ENCODE measurements at places on chromosomes 4 and X.

GRCh38 chr4:138114434-138114833, 127.7 kb downstream of the SLC7A11 start:
- no peak for DNase-seq

- DNase-seq = no peak
These were observed 38.4 kb upstream of the ARHGEF6 start for GRCh38 chrX:136819031-136819703.

DNA sequence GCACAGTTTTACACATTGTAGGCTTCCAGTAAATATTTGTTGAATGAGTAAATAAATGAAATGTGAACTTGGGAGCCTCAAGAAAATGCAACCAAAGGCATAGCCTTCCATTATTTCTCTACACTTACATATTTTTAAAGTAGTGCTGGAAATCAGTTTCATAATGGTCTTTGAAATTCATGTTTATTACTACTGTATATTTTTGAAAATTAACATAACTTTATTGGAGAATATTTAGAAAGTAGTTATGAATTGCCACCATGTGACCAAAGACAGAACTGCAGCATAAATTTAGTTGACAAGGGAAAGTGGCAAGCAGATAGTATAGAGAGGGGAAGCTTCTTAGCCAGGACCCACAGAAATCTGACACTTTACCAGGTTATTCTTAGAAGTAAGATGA, 6.4 kb downstream of the TCEAL8 start:
- DNase-seq = no peak

- no peak for DNase-seq
These were observed 9.6 kb downstream of the CA5B start for GRCh38 chrX:15747626-15748173.

- DNase-seq = no peak
These were observed 58.7 kb upstream of the DHX15 start for GRCh38 chr4:24642981-24643547.

DNA sequence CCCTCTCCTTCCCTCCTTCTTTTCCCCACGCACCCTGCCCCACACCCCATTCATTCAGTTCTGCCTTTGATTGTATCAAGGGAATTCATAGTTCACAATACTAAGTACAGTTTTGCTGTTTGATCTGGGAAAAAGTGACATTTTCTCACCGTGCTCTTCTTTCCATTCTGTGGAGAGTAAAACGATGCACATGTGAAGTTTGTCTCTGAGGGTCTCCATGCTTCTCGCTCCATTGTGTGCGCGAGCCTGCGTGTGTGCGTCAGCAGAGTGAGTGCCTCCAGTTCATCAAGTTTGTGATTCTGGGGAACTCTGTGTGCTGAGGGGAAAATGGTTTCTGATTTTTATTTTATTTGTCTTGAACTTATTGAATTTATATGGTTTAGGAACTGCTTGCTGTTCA, 1.9 kb downstream of the STK26 start:
- no peak for DNase-seq

Measured in activated T-cell treated with anti-CD3 and anti-CD28 coated beads for 24 hours (primary cell).